Muscle of arm (tissue), 14 donors: ENCODE measurements at places on chromosomes 3 and 15. TPM values are rescaled to one million over a fixed set of nuclear protein-coding genes. Genes with fewer than 3 reads are reported as not detected.
A peak's percentile ranks its signal among the peaks of the same experiment; 100 is the strongest.

VWA5B2 gene
- 0.33 TPM for polyA plus RNA-seq

DNA sequence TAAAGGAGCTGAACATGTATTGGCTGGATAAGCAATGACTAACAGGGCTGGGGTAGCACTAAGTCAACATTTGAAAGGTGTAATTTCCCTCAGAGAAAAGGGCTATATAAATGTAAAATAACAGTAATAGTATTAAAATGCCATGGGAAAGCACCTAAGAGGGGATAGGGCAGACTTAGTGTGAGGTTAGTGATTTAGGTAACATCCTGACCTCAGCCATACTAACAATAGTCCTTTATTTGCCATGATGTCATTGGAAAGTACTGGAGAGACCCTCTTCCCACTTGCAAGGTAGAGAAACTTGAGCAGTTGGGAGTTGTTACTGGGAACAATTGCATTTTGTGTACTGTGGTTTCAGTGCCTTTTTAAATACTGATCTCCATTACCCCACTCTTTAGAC is 103.4 kb downstream of the LSAMP start:
- DNase-seq = no peak

DNA sequence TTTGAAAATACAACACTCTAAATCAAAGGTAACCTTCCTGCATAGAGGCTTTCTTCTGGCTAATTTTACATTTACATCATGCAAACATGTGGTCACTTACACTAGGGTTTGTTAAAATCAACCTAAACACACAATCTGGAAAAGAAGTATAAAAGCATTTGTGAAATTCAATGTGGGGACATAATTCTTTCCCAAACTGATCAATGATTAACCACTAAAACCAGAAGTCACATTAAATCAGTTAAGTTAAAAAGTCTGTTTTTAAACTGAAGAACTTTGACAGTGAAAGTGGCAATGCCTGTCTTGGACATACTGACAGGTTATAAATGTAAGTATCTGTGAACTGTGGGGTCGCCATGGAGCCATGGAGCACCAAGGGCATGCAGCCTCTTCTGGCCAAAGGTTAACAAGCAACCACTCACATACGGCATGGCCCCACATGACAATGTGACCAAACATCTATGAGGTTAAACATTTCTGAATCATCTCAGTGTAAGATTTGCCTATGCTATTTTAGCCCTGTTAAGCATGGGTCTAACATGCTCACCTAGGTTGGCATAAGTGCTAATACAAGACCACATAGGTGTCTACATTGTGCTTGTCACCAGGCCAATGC is 278.2 kb downstream of the CTNNB1 start:
- DNase-seq = no peak

TEX55 gene
- not detected for polyA plus RNA-seq

DNA sequence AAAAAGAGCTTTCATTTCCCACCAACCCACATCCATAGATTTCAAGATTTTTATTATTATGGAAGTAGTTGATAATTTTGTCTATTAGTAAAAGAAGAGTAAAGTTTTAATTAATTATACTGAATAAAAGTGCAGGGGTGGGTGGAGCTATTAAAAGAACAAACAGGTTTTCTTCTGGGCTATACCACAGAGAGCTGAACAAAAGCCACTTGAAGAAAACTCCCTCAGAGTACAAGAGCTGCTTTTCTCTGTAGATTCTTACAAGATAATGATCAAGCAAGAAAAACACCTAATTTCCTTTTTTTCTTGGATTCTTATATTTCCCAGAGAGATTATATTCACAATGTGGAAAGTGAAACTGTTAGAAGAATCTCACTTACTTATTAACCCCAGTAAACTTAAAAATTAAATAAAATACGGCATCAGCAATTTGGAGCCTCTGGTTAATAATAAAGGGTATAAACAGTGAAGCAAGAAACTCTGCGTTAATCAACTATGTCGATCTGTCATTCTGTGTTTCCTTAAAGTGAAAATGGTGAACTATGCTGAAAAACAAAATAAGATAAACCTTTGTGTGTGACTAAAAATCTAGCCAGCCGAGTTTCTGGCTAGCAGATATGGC is 84.9 kb downstream of the THBS1 start:
- no peak for DNase-seq

GRCh38 chr3:195085356-195086130 is 185.4 kb downstream of the XXYLT1 start:
- no peak for DNase-seq

DNA sequence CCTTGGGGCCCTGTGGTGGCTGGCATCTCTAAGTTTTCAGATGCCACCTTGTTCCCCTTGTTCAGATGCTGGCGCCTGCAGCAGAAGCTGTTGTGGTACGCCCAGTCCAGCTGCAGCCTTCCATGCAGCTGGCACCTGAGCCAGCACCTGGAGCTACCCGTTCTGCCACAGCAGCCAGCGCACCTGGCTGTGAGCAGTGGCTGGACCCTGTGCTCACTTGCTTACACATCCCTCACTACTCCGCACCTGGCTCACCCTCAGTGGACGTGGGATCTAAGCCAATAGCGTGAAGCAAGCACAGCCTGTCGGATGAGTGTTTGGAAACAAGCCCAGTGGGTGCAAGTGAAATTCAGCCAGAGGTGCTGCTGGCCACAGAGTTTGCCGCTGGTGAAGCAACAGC is 607.5 kb upstream of the BCHE start:
- DNase-seq = no peak

TLR9 gene
- 0.11 TPM for polyA plus RNA-seq

GRCh38 chr3:13782501-13782900 is 97.4 kb downstream of the WNT7A start:
- DNase-seq = peak; percentile 27

DNA sequence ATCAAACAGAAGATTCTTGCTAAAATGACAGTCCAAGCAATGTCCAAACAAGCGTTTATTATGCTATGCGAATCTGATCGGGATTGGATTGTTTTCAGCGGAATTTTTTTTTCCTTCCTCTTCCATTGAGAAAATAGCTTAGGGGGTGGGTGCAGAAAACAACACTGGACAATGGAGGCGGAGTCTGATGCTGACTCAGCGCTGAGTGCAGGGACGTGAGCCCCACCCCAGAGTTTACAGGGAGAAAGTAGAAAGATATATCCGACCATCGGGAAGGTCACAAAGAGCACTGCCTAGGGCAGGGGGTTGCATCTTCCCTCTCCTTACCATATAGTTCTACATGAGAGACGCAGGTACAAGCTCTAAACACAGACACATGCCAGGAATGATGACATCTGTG is 117.0 kb downstream of the FOXP1 start:
- DNase-seq = no peak

- no peak for DNase-seq
Measured at GRCh38 chr3:114709102-114709501, 415.3 kb downstream of the TIGIT start.

ITGA11 gene
- 2.5 TPM for polyA plus RNA-seq

DNA sequence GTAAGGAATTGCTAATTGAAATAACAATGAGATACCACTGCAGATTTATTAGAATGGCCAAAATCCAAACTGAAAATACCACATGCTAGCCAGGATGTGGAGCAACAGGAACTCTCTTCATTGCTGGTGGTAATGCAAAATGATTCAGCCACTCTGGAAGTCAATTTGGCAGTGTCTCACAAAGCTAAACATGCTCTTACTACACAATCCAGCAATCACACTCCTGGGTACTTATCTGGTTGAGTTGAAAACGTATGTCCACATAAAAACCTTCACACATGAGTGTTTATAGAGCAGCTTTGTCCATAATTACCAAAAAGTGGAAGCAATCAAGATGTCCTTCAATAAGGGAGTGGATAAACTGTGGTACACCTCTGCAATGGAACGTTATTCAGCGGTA is 113.3 kb downstream of the SMAD6 start:
- DNase-seq = no peak

C3orf70 gene
- polyA plus RNA-seq = 5.8 TPM

NMNAT3 gene
- polyA plus RNA-seq = 3.9 TPM

DNA sequence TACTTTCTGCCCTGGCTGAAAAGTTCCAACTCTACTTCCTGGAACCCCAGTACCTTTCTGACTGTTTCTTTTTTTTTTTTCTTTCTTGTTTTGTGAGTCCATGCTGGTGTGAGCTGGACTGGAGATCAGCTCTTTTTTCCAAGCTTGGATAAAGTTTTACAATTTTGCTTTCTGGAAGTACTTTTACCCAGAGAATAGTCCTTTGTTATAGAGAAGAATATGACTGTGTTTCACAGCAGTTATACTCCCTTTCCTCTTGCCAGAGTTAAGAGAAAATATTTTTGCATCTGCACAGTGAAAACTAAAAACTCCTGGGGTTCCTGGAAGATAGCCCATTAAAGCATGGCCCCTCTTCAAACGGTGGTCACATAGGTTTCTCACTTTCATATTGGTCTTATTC is 1100.6 kb downstream of the OTOL1 start:
- peak; percentile 11 for DNase-seq

STRIT1 gene
- 35.3 TPM for polyA plus RNA-seq

DNA sequence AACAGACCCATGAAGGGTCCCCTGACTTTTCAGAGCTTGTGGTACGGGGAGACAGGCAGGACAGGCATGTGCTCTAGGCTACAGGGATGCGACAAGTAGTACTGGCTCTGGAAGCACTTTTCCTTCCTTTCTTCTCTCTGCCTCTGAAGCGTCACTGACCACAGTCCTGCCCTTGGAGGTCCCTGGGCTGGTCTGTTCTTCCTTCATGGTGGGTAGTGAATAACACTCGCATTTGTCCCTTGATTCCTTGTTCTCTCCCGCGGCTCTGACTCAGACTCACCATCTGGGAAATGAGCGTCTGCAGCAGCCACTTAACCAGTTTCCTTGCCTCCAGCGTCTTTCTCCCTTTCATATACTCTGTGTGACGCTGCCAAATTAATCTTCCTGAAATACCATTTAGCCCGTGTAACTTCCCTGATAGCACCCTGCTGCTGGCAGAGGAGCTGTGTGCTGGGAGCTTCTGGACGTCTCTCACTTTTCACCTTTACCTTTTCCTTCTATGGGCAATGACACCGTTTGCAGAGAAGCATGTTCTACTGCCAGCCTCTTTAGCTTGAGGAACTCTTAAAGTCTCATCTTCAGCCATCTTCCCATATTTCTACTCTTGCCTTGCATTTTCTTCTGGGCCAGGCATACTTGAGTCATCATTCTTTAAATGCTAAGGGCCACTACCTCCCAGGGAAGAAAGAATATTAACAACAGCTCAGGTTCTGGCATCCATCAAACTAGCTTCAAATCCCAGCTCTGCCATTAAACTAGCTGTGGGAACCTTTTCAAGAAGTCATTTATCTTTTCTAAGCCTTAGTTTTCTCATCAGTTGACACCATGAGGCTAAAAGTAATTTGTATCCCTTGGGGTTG is 33.6 kb downstream of the TMEM45A start:
- no peak for DNase-seq

SH2D7 gene
- 0.26 TPM for polyA plus RNA-seq
